MCF 10A (cell line): ENCODE measurements at places on chromosomes 5 and 9. TPM values are rescaled to one million over a fixed set of nuclear protein-coding genes. Genes with fewer than 3 reads are reported as not detected.

DNA sequence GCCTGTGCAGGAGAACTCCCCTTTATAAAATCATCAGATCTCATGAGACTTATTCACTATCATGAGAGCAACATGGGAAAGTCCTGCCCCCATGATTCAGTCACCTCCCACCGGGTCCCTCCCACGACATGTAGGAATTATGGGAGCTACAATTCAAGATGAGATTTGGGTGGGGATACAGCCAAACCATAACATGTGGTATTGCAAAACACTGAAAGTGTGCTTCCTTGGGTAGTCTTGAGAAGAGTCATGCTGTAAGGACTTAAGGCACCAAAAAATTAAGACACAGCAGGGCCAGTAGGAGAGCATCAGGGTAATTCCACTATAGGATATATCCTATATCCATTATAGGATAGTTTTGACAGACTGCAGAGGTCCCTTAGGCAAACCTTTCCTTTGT is 29.4 kb upstream of the GDNF start:
- DNase-seq, result peak; percentile 32

DNA sequence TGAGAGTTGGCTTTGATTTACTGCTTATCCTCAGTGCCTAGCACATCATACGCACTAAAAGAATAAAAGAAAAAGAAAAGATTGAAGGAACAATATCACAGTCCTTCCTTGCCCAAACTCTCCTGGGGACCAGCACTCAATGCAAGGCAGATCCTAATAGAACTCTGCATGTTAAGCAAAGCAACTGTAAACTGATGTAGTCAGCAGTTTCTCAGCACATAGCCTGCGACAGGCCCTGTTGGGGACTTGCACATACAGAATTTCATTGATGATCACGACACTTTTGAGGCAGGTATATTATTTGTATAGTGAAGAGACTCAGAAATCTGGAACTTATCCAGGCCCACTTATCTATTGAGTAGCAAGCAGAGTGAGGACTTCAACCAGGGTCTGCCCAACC is 15.4 kb downstream of the NIPAL4 start:
- DNase-seq, result no peak

DNA sequence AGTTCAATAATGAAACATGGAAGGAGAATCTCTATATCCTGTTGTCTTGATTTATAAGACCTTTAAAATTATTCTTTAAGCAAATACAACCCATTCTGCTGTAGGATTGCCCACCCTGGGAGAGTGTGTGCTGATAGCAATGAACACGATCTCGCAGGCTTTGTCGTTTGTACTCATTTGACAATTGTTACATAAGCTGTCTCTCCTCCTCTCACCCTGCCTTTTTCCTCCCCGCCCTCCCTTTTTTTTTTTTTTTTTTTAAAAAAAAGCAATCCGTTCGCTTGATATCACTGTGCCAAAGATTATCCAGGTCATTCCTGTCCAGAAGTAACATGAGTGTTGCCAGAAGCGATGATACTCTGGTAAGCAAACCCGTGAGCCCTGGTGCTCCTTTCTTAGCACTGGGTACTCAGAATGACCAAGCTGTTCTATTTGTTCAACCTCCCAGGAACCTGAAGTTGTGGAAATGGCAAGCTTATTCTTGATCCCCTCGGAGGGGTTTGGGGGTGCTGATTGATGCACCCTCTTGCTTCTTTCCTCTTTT is 82.7 kb upstream of the CTSL start:
- no peak for DNase-seq

Gene FOXD4L6
- 0.30 and 0.69 TPM in 2 replicates for total RNA-seq

DNA sequence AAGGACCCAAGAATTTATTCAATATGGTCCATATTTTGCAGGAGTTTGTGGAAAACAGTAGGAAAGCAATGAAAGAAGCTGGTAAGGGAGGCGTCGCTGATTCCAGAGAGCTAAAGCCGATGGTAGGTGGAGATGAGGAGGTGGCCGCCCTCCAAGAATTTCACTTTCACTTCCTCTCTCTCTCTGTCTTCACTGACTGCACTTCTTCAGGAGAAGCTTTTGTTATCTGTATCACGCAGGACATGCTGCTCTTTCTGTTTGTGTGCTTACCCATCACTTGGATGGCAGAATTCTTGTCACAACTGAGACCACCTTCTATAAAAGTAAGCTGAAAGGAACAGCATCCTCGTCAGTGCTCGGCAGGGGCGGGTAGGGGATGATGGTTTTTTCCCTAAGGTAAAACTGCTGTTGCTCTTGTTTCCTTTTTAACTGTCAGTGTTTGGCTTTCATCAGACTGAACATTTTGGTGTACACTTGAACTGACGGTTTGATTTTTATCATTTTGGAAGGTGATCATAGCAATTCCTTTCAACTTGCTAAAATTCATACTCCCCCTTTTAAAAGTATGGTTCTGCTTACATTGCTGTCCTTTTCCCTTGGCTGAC is 62.4 kb upstream of the FSD1L start:
- DNase-seq, result peak; percentile 36

DNA sequence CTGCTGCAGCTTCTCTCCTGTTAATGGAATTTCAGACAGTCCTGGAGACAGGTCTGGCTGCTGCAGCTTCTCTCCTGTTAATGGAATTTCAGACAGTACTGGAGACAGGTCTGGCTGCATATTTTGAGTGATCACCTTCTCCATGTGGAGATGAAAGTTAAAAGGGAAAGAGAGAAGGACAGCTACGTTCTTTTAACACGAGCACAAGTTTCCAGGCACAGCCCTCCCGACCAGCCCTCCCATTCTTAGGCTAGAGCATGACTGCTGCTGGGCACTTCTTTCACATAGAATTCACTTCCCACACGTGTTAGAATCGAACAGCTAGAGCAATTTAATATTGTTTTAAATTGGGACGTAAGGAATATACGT is 133.3 kb upstream of the DMRT1 start:
- peak; percentile 30 for DNase-seq

- DNase-seq, result peak; percentile 98
These were observed 13.2 kb downstream of the ATOX1 start for GRCh38 chr5:151745071-151745705.

DNA sequence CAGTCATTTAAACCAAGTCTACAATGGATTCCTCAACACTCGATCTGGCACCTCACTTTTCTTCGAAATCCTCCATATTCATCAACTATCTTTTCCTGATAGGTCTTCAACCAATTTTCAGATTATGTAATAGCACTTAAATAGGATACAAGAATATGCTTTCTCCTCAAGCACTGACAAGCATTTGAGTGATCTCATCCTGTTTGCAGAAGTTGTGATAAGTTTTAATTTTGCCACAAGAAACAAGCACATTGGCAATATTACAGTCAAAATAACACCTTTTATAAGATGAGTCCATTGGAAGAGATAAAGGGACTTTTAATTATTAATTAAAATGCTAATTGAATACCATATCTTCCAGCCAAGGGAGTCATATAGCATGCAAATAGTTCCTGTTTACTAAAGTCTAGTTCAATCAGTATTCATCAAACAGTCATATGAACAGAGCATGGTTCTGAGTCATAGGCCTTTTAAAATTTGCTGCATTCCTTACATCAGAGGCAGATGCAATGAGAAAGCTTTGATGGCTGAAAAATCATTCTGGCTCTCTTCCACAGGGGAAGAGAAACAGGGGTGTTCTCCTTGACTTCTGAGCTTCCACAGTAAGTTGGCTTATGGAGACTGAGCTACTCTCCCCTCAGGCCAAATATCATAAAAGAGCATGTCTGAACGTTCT is 32.7 kb upstream of the ZCCHC9 start:
- DNase-seq, result peak; percentile 56

DNA sequence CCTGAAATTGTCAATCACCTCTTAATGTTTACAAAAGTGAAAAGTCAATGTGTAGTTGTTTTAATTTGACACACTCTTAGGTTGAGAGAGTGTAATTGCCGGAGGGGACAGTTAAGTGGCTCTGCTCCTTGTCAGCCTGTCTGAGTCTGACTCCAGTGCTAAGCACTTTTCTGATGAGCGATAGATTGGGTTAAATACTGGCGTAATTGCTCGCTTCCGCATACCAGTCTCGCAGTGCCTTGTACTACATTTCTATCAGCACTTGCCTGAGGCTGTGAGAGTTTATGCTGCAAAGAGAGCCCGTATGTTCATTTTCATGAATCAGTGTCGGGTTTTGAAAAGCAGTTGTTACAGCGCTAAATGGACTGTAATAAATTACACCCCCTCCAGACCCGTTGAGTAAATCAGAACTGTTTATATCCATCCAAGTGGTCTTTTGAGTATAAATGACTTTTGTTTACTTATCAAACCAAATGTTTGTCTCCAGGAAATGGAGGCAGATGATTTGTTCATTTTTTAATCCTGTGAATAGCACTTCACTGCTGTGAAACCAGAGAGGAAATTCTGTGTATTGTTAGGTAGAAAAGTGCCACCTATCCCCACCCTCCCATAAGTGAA is 41.0 kb upstream of the DMRT3 start:
- DNase-seq, result peak; percentile 57

GRCh38 chr5:18314192-18314778 is 680.0 kb downstream of the TAF11L14 start:
- DNase-seq, result peak; percentile 45

Gene OTP
- not detected in 2 replicates for total RNA-seq

Gene RASA1
- 53.8 and 68.6 TPM in 2 replicates for total RNA-seq

Gene RGMB
- 17.5 and 20.3 TPM in 2 replicates for total RNA-seq

- DNase-seq, result no peak
These were observed 216.5 kb upstream of the RAI14 start for GRCh38 chr5:34439601-34440000.

Gene RASEF
- 6.9 and 7.5 TPM in 2 replicates for total RNA-seq

DNA sequence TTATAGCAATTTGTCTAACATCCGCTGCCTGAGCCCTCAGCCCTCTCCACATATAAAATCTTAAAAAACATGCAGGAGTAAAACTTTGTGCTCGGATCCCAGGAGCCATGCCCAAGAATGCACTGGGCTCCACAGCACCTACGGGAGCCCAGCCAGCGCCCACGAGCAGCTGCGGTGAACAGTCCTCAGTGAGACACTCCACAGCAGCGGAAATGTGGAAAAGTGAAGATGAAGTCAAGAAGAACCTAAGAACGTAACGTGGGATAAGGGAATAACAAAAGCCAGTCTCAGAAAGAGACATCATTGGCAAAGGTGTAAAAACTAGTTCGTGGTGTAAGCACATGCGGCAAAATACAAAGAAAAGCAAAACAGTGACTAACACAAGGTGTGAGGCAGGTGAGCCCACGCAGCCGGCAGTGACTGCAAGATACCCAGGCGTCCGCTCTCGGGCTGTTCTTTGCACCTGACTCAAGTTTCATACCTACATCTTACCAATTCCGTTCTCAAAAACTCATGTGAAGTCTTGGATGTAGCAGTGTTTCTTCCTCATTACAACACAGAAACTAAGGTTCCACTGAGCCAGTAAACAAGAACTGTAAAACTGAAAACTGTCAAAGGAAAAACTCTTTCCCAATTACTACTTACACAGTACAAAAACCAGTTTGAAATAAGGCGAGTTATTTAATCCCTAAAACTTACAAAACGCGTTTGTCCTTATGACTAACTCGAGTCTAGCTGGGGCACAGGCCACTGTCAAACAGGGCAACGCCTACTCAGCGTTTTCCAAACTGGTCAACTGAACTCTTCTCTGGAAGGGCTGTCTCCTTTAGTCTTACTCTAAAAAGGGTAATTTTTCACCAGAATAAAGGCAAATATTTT is 1.7 kb downstream of the CAMSAP1 start:
- peak; percentile 76 for DNase-seq

Gene SHISAL2B
- total RNA-seq, result not detected in 2 replicates

- DNase-seq, result no peak
These were observed 47.5 kb downstream of the DUSP1 start for GRCh38 chr5:172723508-172723907.

DNA sequence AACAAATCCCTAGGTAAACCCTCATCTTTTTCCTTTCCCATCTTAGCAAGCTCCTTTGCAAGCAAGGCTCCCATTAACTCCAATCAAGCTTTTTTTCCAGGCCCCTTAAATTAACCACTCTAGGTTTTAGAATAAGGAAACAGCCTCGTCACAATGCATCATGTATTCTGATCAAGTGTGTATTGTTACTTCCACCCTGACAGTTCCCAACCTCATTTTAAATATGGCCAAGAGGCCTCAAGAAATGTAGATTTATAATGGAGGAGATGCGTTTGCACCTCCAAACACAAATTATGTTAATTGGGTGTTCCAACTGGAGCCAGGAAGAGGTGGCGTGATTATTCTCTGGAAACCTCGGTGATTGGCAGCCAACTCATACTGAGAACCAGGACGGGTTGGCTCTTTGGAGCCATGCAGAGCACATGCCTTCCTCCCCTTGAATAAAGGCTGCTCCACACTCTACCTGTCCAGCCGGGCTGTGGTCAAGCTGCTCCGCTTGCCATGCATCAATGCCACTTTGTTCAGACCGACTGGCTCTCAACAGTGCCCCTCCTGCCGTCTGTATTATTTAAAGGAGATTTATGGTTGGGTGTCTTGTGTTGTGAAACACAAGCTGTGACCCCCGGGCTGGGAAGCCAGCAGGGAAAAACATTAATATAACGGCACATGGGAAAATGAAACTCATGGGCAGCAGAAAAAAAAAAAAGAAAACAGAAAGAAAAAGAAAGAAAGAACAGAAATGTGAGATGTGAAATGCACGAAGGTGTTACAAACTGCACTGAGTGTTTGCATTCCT is 191.1 kb downstream of the EBF1 start:
- DNase-seq, result no peak

Gene TMEM141
- total RNA-seq, result 56.0 and 70.4 TPM in 2 replicates

DNA sequence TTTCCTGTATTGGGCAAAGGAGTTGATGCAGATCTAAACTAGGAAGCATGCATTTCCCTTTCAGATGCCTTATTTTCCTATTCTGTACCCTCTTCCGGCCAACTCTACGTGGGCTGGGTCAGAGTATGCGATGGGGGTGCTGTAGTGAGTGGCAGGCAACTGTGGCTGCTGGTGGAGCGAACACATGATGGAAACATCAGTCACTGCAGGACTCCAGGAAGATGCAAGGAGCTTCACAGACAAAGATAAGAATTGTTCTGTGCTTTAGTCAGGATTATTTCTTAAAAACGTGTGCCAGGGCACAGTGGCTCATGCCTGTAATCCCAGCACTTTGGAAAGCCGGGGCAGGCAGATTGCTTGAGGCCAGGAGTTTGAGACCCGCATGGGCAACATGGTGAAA is 75.1 kb downstream of the PSAT1 start:
- DNase-seq, result no peak

- DNase-seq, result peak; percentile 27
These were observed 142.0 kb downstream of the ZCCHC7 start for GRCh38 chr9:37262410-37262809.

Gene RAD1
- total RNA-seq, result 16.7 and 17.2 TPM in 2 replicates
